ENCODE measurements at places on chromosomes 11 and 22.

DNA sequence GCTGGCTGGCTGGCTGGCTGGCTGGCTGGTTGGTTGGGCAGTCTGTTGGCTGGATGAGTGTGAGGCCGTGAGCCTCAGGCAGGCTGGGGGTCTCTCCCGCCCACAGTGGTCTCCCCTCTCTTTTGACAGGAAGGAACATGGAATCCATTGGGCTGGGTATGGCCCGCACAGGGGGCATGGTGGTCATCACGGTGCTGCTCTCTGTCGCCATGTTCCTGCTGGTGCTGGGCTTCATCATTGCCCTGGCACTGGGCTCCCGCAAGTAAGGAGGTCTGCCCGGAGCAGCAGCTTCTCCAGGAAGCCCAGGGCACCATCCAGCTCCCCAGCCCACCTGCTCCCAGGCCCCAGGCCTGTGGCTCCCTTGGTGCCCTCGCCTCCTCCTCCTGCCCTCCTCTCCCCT is 1.9 kb downstream of the UPK2 start:
- DNase-seq, result no peak

DNA sequence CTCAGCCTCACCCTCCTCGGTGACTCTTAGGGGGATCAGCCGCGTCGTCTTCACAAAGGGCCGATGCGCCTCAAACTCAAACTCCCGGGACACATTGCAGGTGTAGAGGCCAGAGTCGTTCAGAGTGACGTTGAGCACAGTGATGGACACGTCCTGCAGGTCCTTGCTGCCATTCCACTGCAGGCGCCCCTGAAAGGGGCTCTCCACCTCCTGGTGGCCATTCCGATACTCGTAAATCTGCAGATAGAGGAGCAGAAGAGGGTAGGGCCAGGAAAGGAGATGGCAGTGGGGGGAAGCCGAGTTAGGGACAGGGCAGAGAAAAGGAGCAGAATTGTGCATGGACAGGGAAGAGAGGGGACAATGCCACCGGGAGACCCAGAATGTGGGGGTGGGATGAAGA is 12.0 kb downstream of the SCN3B start:
- no peak for DNase-seq

DNA sequence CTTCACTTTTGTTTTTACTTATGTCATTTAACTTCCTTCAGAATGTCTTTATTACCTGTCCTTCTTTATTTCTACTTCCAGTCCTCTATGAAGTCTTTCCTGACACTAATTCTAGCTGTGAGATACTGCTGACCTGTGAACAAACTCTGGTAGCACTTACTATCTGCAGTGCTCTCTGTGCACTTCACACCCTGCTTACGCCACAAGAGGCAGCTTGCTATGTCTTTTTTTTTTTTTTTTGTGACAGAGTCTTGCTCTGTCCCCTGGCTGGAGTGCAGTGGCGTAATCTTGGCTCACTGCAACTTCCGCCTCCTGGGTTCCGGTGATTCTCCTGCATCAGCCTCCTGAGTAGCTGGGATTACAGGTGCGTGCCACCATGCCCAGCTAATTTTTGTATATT is 10.7 kb downstream of the STIM1 start:
- DNase-seq, result no peak

DNA sequence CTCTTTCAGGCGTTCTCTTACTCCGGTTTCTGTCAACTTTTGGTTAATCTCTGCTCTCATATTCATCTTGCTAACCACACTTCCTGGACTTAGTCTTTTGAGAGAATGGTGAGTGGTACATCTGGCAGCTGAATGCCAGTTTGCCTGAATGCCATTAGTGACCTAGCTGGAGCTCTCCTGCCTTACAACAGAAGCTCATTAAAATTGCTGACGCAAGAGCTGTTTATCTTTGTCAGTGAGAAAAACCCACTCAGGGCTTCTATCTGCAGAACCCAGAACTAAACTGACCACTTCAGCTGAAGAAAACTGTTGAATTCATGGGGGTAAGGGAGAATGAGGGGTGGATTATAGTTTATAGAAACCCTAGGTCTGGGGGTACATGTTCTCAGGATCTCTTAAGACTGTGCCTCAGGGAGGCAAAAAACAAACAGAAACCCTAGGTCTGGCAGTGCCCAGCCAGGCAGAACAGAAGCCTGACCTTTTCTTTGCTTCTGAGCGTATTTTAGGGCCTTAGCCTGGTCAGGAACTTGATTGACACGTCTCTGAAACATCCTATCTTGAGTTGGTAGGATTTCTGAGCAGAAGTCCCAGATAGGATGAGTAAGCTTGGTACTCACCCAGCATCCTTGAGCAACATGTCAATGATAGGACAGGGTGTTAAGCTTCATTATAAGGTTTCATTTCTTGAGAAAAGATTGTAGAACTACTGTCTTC is 52.8 kb upstream of the YWHAH start:
- DNase-seq, result no peak

DNA sequence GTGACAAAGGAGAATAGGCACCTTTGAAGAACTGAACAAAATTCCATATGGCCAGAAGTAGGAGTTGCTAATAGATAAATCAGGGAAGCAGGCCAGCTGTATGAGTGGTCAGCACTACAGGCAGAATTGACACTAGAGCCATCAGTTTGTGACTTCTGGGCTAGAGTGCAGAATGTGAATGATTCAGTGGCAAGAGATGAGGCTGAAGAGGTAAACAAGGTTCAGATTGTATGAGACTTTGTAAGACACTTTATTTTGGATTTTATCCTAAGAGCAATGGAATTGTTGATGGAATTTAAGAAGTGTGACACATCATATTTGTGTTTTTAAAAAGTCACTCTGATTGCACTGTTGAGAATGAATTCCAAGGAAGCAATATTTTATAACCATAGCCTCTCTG is 12.9 kb downstream of the BIRC3 start:
- DNase-seq, result no peak

GRCh38 chr11:121445071-121445768 is 6.9 kb upstream of the SORL1 start:
- no peak for DNase-seq

- no peak for DNase-seq
Measured at GRCh38 chr11:15276621-15277020, 161.9 kb downstream of the INSC start.

DNA sequence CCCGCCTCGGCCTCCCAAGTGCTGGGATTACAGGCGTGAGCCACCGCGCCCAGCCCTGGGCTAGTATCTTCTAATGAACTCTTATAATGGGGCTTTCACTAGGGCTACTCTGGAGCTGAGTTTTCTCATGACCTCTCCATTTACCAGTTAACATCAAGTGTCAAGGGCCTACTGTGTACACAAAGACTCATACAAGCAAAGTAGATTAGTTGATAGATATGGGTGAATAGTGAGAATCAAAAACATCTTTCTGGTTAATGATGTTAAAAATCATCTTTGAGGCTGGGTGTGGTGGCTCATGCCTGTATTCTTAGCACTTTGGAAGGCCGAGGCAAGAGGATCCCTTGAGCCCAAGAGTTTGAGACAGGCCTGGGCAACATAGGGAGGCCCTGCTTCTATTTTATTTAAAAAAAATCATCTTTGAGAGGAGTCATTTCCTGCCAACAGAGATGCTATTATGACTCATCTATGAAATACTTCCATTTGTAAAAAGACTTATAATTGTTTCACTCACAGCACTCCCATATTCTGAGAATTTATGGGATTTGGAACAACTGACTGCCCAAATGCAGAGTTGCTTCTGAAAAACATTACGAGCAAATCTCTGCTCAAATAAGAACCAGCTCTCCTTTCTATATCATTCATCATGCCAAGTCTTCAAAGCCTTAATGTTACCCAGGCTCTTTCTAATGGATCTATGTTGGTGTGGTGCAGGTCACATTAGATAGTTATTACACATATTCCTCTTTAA is 57.0 kb downstream of the GDPD4 start:
- no peak for DNase-seq

- no peak for DNase-seq
Measured at GRCh38 chr11:62120001-62120400, 3.8 kb upstream of the INCENP start.

DNA sequence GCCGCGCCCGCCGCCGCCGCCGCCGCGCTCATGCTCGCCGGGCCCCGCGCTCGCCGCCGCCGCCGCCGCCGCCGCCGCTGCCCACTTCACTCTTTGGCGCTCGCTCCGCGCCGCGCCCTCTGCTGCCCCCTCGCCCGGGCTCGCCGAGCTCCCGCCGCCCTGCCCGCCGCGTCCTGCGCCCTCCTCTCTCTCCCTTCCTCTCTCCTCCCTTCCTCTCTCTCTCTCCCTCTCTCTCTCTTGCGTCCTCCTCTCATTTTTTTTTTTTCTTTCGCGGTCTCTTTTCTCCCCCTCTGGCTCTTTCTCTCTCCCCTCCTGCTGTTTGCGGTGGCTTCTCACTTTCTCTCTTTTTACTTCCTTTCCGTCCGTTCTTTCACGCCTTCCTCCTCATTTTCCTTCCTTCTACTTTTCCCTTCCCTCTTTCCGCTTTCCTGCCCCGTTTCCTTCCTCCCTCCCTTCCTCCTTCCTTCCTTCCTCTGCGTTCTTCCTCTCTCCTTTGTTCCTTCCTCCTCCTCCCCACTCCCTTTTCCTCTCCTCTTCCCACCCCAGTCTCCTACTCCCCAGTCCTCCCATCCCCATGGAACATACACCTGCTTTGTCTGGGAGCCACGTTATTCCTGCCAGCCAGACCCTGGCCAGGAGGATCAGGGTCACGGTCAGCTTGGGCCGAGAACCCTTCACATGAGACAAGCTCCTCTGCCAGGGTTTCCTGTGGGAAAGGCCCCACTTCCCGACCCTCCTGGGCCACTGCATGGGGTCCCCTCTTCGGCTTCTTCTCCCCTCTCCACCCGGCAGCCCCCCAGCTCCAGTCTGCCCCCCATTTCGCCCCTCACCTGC is 19.3 kb upstream of the SHISAL1 start:
- no peak for DNase-seq

DNA sequence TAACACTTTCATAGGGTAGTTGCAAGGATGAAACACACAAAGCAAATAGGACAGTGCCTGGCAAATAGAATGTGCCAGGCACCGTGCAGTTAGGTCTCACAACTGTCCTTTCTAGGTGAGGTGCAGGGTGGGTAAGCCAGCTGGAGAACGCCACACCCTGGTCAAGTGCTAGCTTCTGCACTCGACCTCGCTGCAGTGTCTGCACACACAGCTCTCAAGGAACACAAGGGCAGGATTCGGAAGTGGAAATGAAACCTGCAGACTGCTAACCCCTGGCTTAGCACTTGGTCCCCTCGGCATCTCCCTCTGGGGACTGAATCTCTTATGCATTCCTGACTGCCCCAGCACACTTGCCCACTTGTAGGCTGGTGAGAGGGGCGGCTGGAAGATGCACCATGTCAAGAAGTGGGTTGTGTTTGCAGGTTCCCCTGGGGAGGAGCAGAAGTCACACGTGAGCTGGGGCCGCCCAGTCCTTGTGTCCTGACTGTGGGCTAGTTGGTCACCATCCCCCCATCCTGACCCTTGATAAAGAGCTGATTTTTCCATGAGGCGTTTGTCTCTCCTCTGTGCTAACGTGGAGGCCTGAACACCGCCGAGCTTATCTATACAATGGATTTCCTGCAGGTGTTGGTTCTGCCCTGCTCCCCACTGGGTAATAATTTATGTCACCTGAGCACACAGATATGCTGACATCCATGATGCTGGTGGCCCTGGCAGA is 89.0 kb downstream of the MICAL2 start:
- no peak for DNase-seq

DNA sequence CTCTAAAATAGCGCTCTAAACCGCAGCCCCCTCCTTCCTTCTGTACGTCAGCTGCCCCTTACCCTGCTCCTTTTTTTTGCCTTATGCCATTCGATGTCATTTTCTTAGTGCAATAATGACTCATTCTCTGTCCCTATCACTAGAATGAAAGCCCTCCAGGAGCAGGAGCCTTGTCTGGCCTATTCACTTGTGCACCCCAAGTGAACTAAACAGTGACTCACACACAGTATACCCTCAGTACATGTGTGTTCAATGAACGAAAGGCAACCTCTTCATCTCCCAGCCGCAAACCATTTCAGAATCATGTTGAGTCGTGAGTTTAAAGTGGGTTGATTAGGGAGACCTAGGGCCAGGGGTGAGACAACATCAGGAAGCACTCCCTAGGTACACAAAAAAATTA is 50.7 kb upstream of the SPATA19 start:
- no peak for DNase-seq

GRCh38 chr11:66683877-66684276 is 6.2 kb upstream of the RBM4B start:
- no peak for DNase-seq

- no peak for DNase-seq
Measured at GRCh38 chr11:20529757-20530156, 69.7 kb upstream of the SLC6A5 start.

- no peak for DNase-seq
Measured at GRCh38 chr11:69215784-69216415, 60.2 kb downstream of the SMIM38 start.

DNA sequence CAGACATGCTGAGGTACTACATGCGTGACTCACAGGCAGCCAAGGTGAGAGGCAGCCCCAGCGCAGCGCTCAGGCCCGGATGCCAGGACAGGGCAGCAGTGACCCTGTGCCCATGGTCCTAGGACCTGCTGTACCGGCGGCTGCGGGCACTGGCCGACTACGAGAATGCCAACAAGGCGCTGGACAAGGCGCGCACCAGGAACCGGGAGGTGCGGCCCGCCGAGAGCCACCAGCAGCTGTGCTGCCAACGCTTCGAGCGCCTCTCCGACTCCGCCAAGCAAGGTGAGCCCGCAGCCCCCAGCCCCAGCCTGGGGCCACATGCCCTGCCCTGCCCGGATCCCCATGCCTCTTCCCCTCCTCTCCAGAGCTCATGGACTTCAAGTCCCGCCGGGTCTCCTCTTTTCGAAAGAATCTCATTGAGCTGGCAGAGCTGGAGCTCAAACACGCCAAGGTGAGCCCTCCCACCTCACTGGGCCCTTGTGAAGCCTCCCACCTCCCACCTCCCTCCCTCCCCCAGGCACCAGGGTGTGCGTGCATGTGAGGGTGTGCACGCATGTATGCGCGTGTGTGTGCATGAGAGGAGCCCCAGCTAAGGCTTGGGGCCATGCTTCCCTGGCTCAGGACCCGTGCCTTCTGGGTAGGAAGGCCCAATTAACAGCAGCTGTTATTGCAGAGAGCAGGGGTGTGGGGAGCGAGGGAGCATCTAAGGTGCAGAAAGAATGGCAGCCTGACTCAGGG is 5.3 kb downstream of the CFL1 start:
- no peak for DNase-seq

GRCh38 chr22:35977136-35977535 is 51.5 kb downstream of the RBFOX2 start:
- no peak for DNase-seq

GRCh38 chr11:727281-727701 is 20.0 kb upstream of the TALDO1 start:
- no peak for DNase-seq

DNA sequence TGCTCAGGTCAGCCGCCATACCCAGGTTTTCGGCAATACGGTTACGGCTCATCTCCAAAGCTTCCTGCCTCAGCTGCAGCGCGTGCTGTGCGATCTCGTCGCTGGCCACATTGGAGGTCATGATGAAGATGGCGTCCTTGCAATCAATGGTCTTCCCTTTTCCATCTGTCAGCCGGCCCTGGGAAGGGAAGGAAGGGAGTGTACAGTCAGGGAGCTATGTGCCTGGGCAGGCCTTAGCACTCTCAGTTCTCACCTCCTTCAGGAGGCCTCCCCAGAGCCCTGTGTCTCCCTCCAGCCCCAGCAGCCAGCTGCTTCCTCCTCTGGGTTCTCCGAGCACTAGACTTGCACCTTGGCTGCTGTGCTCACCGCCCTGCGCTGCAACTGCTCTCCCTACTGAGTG is 51.5 kb upstream of the PHOX2A start:
- DNase-seq, result no peak

Measured in effector memory CD8-positive, alpha-beta T cell (primary cell).